T-cell (primary cell): ENCODE measurements at places on chromosomes 3 and 15.

GRCh38 chr3:187902041-187902471 is 156.8 kb upstream of the BCL6 start:
- DNase-seq: no peak

- no peak for DNase-seq
Observed at GRCh38 chr3:110779581-110779980, 292.0 kb upstream of the NECTIN3 start.

DNA sequence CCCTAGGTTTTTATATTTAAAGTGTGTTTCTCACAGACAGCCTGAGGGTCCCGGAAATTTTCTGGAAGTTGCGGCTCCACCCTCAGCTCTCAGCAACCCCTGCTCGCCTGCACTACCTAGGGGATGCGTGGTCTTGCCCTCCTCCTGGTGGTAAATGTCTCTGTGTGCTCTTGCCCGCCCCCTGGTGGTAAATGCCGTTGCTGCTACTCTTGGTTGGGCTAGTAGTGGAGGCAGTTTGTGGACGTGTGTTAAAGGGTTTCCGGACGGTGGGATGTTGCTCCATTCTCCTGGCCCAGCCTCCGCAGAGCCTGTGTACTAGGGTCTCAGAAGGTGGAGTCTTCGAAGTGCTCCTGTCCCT is 27.4 kb downstream of the STOML1 start:
- peak; percentile 77 for DNase-seq

GRCh38 chr3:170909129-170909903 is 879 bp upstream of the EIF5A2 start:
- no peak for DNase-seq

DNA sequence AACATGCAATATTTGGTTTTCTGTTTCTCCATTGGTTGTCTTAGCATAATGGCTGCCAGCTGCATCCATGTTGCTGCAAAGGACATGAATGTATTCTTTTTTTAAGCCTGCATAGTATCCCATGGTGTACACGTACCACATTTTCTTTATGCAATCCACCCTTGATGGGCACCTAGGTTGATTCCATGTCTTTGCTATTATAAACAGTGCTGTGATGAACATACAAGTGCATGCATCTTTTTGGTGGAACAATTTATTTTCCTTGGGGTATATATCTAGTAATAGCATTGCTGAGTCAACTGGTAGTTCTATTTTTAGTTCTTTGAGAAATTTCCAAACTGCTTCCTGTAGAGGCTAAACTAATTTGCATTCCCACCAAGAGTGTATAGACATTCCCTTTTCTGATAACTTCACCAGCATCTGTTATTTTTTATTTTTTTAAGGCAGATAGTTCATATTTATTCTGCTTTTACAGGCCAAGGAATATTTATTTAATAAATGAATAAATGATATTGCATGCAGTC is 62.4 kb upstream of the NPHP3 start:
- no peak for DNase-seq

GRCh38 chr3:172152874-172153273 is 113.5 kb downstream of the FNDC3B start:
- no peak for DNase-seq

DNA sequence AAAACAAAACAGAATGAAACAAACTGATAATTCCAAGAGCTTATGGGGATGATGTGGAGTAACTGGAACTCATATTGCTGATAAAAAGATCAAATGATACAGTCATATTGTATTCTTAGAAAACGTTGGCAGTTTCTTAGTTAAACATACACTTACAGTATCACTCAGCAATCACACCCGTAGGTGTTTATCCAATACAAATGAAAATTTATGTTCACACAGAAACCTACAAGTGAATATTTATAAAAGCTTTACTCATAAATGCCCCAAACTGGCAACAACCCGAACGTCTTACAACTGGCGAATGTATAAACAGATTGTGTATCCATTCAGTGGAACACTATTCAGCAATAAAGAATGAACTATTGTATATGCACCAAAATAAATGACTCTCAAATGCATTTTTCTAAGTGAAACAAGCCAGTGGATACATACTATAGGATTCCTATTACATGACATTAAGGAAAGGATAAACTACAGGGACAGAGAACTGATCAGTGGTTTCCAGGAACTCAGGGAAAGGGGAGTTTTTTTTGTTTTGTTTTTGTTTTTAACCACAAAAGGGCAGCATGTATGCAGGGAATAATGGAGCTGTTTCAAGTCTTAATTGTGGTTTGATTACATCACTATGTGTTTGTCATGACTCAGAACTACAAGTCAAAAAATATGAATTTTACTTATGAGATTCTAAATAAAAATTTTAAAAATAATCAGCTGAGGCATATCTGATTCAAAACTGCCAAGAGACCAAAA is 71.8 kb upstream of the NDUFB4 start:
- DNase-seq: no peak

- DNase-seq: no peak
Observed at GRCh38 chr3:185094697-185095096, 58.2 kb downstream of the C3orf70 start.
